Frontal cortex (tissue), 4 donors: ENCODE measurements at places on chromosomes 2 and 18.
A peak's percentile ranks its signal among the peaks of the same experiment; 100 is the strongest.

DNA sequence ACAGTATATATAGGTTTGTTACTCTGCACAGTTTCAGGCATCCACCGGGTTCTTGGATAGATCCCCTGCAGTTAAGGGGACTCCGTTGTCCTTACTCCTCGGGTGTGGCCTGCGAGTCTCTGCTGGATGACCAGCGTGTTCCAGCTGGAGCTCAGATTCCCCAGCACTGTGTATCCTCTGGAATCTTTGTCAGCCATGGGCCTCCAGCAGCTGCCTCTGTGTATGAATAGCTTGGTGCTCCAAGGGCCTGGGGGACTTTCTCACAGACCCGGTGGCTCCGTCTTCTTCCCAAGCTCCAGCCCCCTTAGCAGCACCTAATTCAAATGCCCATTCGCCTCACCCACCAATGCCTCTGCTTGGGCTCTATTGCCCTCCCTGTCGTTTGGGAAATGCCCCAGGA lies 6.3 kb downstream of the ANO7 start:
- DNase-seq, result no peak

GRCh38 chr18:415617-416612 lies 84.6 kb downstream of the COLEC12 start:
- DNase-seq, result no peak

GRCh38 chr18:79634186-79634585 lies 45.4 kb upstream of the CTDP1 start:
- DNase-seq, result no peak

GRCh38 chr2:127778850-127779249 lies 32.1 kb downstream of the WDR33 start:
- no peak for DNase-seq

DNA sequence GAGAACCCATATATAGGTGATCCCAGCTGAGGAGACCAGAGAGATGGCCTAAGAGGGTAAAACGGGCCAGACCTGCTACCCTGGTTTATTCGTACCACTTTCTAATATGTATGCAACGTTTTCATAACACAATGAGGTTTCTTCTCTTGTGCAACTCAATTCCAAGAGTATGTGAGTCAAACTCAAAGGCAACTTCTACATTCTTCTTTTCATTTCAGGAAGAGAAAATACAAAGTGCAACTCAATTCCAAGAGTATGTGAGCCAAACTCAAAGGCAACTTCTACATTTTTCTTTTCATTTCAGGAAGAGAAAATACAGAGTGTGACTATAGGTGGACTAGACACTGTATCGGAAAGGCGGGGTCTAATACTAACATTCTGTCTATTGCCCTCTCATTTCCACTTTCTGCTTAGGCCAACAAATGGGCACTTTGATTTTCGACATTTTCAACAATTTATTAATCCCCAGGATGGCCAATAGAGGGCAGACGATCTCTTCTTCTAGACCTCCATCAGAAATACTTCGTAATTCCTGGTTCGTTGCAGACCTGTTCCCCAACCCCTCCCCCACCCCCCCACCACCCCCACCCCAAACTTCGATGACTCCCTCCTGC lies 3.7 kb upstream of the CRIM1 start:
- DNase-seq, result peak; percentile 39

- no peak for DNase-seq
Observed at GRCh38 chr18:7116001-7116730, 1.4 kb downstream of the LAMA1 start.

DNA sequence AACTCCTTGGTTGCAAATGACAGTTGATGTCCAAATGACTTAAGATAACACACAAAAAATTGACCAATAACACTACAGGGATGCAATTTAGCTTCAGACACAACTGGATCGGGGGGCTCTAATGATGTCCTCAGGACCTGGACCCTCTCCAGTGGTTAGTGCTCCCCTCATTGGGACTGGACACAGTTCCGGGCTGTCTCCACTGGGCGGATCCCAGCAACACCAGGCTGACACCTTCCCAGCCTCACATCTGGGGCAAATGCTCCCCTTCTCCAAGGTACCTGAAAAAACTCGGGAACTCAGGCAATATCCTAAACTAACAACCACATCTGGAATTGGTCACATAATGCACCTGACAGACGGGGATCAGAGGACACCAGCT lies 48.7 kb downstream of the PSMG2 start:
- no peak for DNase-seq

DNA sequence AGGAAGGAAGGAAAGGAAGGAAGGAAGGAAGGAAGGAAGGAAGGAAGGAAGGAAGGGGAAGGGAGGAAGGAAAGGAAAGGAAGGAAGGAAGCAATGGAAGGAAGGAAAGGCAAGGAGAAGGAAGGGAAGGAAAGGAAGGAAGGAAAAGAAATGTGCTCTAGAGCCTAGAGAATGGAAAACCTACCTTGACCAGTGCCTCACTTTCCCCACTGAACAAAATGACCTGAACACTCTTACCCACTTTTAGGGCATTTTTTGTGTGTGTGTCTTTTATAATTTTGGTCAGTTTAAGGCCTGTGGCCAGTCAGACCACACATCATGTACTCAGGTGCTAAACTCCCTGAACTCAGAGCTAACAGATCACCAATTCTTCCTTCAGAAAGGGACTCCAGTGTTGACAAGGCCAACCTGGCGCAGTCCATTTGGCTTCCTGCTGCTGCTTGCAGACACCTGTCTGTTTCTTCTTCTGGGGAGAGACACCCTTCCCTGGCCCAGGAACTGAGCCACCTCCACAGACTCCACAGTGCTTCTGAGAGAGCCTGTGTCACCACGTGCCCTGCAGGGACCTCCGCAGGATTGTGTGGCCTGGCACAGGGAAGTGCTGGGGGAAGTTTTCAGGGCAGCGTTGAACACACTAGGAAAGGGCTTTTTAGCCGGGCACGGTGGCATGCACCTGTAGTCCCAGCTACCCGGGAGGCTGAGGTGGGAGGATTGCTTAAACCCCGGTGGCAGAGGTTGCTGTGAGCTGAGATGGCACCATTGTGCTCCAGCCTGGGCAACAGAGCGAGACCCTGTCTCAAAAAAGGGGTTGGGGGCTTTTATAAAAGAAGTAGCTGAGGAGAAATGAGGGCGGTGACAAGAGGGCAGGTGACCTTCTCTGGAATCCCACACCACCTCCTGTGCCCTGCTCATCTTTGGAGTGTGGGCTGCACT lies 57.2 kb downstream of the DDX1 start:
- DNase-seq, result no peak

DNA sequence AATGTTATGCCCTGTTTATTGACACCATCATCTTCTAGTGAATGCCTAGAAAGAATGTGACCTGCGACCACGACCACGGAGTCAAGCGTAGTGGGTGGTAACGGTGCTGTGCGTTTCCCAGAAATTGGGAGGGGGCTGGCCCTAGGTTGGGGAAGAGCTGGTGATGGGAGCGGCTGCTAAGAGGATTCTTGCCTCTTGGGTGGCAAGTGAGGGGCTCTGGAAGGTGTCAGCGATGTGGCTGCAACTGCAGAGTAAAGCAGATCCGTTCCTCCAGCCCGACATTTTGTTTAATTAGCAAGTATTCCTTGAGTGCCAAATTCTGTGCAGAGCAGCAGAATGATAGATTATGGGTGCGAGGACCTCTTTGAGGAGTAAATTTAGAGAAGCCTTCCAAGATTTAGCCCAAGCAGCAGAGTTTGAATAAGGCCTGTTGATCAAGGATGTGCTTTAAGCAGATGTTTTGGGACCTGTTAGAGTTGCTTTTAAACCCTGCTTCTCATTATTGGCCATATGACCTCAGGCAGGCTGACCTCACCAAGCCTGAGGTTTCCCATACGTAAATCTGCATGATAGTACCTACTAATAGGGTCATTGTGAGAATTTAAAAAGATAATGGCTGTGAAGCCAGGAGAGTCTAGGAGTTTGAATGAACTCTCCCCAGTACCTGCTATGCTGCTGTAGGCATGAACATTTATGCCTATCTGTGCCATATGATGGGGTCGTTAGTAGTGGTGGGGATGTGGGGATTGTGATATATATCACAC lies 287.7 kb downstream of the PTGR3 start:
- DNase-seq, result no peak

- no peak for DNase-seq
Observed at GRCh38 chr2:9705196-9705595, 74.4 kb upstream of the YWHAQ start.

DNA sequence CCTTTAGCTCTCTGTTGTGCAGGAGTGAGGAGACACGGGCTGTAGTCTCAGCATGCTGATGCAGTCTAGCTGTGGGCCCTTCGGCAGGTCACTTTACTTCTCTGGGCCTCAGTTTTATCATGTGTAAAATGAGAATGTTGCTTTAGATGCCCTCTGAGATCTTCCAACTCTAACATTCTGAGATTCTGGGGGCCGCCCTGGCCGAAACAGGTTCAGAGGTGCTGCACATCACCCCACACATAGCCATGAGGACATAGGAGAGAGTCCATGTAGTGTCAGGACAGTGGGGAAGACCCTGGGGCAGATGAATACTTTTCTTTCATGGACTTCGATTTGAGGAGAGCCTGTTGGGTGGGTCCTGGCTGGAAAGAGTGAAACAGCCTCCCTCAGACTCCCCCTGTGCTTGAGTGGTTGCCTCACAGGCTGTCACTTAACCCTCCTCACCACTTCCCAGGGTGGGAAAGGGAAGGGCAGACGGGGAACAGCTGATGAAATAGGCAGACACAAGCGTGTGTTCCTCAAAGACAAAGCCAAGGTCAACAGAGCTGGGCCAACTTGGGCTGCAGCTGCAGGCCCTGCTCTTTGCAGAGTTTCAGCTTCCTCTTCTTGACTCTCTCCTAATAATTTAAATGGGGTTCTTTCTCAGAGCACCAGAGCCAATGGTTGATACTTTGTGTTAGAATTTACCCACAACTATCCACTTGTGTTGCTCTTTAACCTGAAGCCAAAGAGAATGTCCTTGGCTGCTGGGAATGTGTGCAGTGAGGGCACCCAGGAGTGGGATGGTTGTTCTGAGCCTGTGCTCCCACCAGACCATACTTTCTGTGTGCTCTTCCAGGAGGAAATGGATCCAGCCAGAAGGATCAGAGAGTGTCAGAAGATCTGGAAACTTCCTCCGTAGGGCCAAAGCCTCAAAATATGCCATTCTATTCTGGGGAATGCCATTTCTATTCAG lies 14.7 kb upstream of the MRPL33 start:
- DNase-seq, result no peak

DNA sequence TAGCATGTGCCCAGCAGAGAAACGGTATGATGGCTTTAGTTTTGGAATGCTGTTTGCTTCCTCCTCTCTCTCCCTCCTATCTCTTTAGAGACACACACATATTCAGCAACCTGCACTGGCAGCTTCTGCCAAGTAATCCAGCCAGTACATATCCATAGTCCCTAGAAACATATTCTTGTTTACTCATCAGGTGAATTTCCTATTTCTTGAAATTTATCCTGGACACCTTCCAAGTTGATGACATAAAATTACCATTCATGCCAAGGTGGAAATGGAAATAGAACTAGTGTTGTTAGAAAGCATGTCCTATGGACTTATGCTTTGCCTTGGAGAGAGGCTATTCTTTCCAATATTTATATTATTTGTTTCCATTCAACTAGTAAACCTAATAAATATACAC lies 50.9 kb upstream of the RGPD4 start:
- no peak for DNase-seq

GRCh38 chr2:157441072-157441454 lies 2.8 kb downstream of the CYTIP start:
- no peak for DNase-seq

DNA sequence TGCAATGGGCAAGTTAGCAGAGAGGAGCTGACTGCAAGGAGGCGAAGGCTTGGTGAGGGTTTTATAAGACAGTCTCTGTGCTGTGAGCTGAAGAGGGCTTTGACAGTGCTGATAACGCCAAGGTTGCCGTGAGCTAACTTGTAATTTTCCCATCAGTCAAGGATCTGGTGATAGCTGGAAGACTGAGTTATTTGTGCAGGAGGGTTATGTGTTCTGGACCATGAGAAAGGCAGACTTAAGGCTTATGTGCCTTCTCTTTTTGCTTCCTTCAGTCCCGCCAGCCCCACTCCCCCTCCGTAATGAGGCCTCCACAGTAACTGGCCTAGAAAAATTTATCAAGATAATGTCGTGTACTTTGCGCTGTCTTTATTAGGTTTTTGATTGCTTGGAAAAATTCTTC lies 94.6 kb downstream of the RTP5 start:
- no peak for DNase-seq

- DNase-seq, result no peak
Observed at GRCh38 chr18:22683196-22683676, 249.9 kb upstream of the RBBP8 start.

GRCh38 chr2:38106405-38107094 lies 30.6 kb upstream of the CYP1B1 start:
- DNase-seq, result no peak

DNA sequence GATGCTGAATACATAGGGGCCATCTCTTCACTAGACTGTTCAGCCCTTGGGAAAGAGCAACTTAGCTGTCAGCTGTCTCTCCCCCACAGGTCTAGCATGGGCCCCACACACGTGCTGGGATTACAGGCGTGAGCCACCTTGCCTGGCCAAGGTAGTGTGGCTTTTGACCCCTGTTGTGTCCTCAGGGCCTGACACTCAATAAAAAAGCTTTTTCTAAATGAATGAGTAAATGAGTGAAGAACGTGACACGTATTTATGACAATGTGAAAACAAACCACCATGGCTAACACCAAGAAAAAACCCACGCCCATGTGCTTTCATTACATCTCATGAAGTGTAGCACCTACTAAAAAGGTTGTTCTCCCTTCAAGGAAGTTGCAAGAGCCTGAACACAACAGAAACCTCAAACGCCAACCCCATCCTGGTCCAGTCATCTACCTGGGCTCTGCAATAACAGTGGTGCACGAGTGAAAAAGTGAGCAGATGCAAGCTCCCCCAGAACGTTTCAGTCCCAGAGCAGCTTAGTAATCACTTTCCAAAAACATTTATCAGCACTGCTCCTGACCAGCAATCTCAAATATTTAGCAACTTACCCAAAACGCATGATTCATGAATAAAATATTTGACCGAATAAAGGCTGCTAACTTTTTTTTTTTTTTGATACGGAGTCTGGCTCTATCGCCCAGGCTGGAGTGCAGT lies 3.4 kb downstream of the WDFY1 start:
- no peak for DNase-seq

DNA sequence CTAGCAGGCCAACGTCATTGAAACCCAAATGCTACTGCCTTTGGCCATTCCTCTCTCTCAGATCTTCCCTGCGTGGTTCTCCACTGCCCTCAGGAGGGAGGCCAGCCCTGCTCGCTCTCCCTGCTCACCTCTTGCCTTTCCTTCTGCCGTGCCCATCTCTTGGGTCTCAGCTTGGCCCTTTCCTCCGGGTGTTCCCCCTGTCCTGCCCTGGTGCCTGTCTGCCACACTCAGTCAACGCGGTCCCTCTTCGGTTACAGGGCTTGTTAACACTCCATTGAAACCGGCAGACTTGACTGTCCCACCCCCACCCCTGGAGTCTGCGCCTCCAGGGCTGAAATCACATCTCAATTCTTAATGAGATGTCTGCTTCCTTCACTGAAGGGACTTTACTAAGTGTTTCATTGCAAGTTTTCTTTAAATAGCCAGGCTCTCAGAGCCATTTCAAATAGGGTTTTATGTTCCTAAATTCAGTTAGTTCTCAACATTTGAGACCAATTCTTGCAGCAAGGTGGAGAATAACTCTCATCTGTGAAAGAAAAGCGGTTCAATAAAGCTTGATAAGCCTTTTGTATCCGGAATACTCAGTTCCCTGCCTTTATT lies 237.6 kb downstream of the DYSF start:
- no peak for DNase-seq
